ACHN (cell line): ENCODE measurements at places on chromosomes 12 and 14.
A peak's percentile ranks its signal among the peaks of the same experiment; 100 is the strongest.

DNA sequence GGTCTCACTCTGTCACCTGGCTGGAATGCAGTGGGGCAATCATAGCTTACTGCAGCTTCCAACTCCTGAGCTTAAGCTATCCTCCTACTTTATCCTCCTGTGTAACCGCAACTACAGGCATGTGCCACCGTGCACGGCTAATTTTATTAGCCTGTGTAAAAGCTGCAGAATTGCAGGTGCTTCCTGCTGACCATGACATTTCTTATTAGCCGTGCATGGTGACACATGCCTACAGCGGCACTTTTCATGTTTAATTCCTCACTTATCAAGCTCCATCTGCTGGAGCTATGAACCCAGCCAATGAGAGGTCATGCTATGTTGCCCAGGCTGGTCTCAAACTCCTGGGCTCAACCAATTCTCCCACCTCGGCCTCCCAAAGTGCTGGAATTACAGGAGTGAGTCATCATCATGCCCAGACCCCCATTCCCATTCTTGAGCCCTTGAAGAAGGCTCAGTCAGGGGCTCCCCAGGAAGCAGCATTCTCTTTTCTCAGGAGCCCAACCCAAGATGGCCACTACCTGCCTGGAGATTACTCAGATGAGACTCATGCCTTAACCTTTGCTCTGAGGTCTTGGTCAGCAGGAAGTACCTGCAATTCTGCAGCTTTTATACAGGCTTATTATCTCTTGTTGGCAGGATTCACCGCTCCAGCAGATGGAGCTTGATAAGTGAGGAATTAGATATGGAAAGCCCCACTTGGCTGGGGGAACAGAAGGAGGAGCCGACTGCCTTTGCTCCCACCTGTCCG, 503.2 kb downstream of the MED13L start:
- no peak for DNase-seq

GRCh38 chr14:91388551-91388975, 29.1 kb downstream of the CCDC88C start:
- DNase-seq = no peak

- no peak for DNase-seq
Observed at GRCh38 chr12:115885040-115885690, 392.3 kb downstream of the MED13L start.

- peak; percentile 79 for DNase-seq
Observed at GRCh38 chr14:57746563-57746962, 119.3 kb downstream of the SLC35F4 start.

DNA sequence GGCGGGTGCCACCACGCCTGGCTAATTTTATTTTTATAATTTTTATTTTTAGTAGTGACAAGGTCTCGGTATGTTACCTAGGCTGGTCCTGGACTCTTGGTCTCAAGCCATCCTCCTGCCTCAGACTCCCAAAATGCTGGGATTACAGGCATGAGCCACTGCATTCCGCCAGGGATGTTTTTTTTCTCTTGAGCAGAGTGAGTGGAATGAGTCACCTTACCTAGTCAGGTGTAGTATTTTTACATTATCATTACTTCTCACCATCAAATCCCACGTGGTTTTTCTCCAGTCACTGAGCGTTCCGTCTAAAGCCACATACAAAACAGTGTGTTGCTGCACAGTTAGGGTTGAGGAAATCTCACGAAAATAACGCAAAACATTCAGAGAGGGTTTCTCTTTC, 870 bp upstream of the TBPL2 start:
- DNase-seq = no peak

- no peak for DNase-seq
Observed at GRCh38 chr12:19654650-19655376, 215.5 kb downstream of the AEBP2 start.

DNA sequence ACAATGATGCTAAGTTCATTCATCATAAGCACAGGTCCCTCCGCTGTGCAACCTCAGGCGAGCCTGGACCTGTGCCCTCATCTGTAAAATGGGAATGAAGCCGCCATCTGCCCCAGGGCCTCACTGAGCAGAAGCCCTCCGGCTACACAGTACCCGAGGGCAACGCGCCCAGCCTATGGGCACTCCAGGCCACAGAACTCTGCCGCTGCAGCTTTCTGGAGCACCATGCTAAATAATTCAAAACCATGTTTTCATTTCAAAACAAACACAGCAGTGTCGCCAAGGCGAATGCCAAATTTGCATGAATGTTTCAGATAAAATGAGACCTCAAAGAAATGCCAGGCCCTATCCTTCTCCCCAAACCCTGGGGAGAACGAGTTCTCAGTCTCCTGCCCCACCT, 4.0 kb downstream of the NCOR2 start:
- DNase-seq = no peak

DNA sequence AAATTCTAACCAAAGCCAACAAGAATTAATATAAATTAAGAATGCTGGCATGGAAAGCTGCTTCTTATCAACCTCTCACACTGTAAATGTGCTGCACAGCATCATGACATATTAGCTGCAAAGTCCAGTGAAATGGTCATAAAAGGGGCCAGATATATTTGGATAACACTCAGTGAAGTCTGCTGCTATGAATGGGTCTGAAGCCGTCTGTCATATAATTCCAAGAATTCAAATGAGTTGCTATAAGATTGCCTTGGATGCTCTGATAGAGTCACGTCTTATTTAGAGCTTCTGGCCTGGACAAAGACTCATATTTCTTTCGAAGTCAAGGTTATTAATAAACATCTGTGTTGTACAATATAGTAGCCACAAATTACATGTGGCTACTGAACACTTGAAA, 54.3 kb upstream of the OVCH1 start:
- DNase-seq = no peak

GRCh38 chr12:27177706-27178105, 66.4 kb upstream of the STK38L start:
- peak; percentile 57 for DNase-seq

DNA sequence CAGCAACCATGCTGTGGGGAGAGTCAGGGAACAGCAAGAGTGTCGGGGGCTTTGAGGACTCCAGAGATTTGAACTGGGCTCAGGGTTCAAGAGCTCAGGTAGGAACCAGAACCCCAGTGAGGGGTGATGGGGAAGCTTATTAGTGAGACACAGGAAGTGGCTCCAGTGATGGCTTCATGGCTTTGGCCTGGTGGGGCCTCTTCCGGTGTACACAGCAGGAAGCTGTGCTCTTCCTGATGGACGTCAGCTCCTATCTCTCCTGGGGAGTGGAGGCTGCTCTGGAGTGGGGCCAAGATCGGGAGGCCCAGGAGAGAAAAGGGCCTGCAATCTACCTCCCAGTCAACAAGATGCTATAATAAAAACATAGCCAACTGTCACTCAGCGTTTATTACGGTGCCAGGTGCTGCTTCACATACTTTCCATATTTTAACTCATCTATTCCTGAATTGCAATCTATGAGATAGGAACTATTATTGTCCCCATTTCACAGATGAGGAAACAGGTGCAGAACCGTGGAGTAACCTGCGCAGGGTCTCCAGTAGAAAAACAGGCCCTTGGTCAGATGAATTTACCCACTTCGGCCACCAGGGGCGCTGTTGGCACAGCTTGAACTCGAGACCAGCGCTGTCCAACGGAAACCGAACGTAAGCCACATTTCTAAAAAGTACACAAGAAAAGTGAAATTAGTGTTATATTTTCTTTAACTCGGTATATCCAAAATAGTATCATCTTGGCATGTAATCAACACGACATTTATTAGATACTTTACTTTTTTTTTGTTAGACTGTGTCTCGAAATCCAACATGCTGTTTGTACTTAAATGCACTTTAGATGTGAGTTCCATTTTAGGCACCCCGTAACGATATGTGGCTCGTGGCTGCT, 63.6 kb upstream of the DLK1 start:
- DNase-seq = peak; percentile 59

GRCh38 chr12:75455839-75456238, 24.7 kb upstream of the GLIPR1 start:
- DNase-seq = no peak

- DNase-seq = no peak
Observed at GRCh38 chr14:102645746-102646440, 53.4 kb downstream of the RCOR1 start.

GRCh38 chr12:3520168-3520567, 29.2 kb downstream of the PRMT8 start:
- DNase-seq = no peak

GRCh38 chr12:19464192-19464580, 24.9 kb downstream of the AEBP2 start:
- no peak for DNase-seq

DNA sequence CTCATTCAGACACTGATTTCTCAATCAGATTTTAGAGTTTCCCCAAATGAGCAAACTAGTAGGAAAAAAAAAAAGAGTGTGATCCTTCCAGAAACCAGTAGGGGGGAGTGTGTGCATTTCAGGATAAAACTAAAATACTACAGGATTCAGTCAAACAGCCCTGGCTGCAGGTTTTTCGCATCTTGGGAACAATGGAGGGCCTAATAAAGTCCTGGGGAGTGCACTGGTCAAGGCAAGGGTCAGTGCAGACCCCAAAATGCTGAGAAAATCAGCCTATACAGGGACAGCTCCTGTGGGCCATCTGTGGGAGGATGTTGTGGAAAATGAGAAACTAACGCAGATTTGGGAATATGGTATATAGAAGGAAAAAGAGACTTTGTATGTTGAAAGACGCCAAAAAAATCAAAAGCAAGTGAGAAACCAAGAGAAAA, 22.2 kb upstream of the ABCD4 start:
- peak; percentile 21 for DNase-seq

DNA sequence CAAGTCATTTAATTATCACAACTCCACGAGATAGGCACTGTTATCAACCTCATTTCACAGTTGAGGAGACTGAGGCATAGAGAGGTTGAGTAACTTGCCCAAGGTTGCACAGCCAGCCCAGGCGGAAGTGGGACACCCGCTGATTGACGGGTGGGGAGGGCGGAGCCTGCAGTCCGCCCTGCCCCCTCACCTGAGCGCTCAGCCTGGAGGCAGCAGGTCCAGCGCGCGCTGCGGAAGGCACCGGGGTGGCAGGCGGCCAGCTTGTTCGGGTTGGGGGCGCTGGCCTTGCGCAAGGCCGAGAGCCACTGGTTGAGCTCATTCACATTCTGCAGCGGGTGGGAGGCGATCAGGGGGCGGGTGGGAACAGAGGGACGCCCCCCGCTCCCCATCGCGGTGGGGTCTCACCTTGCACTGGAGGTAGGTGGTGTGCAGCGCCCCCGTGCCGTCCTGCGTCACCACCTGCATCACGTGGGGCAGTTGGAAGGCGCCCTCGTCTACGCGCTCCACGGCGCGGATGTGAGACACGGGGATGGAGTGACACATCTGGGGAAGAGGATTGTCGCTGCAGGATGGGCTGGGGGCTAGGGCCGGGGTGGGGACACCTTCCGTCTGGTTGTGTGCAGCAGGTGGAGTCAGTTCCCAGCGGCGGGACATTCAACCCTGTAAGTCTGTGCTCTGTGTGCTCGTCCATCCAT, 31.7 kb downstream of the RASAL1 start:
- no peak for DNase-seq

- DNase-seq = no peak
Observed at GRCh38 chr12:40248034-40248433, 23.2 kb downstream of the LRRK2 start.

DNA sequence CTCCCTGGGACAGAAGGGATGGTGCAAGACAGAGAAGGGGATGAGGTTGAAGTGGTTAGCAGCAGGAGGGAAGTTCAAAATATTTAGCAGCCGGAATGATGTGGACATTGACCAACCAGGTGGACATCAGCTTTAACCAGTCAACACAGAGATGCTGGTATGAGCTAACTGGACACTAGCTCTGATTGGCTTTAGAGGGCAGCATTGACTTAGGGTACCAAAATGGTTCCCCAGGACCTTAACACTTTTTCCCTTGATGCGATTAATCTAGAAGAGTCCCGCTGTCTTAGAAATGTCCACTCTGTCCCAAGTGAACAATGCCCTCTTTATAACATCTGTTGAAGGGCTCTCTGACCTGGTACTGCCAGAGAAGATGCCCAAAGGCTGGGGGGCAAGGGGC, 134.0 kb upstream of the GSC start:
- no peak for DNase-seq

DNA sequence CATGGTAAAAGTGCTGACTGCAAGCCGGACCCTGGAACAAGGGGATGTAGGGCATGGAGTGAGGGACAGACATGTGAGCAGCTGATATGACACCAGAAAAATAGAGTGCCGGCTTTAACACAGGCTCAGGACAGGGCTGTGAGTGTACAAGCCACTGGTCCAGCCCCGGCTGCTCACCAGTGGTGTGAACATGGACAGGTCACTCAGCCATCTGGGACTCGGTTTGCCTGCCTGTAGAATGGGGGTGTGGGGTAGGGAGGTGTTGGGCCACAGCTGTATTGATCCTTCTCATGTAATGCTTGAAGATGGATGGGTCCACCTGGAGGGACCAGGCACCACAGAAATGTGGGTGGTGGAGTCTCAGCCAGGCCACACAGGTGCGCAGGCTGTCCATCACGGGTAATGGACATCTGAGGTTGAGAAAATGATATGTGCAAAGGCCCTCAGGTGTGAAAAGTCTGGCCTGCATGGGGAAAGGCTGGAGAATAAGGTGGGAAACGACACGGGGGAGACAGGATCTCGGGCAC, 10.6 kb upstream of the KRT74 start:
- no peak for DNase-seq

- DNase-seq = peak; percentile 72
Observed at GRCh38 chr12:75658901-75659823, 147.8 kb upstream of the KRR1 start.

GRCh38 chr14:81565441-81566290, 32.0 kb upstream of the SEL1L start:
- DNase-seq = peak; percentile 16

GRCh38 chr12:118013283-118013682, 3.2 kb upstream of the RFC5 start:
- no peak for DNase-seq

- no peak for DNase-seq
Observed at GRCh38 chr12:76990716-76991115, 74.7 kb downstream of the E2F7 start.

DNA sequence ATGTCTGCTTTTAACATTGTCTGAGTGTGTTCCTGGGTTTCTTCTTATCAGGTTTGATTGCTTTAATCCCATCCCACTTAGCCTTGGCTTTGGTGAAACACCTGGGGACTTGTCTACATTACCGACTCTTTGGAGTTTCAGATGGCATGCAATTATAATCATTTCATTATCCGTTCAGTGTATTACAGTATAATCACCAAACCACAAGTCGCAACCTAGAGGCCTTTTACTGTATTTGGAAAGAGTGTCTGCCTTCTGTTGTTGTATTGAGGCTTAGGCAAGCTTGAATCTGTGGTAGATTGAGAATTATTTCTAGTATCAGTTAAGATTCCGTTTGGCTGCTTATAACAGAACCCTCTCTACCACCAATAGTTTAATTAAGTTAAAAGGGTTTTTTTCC, 103.9 kb downstream of the TGFB3 start:
- no peak for DNase-seq
